ENCODE measurements at places on chromosomes 7 and 10.

- DNase-seq, result no peak
Observed at GRCh38 chr10:59523851-59524250, 161.5 kb upstream of the FAM13C start.

GRCh38 chr10:104109908-104110662 lies 11.9 kb upstream of the SFR1 start:
- no peak for DNase-seq

DNA sequence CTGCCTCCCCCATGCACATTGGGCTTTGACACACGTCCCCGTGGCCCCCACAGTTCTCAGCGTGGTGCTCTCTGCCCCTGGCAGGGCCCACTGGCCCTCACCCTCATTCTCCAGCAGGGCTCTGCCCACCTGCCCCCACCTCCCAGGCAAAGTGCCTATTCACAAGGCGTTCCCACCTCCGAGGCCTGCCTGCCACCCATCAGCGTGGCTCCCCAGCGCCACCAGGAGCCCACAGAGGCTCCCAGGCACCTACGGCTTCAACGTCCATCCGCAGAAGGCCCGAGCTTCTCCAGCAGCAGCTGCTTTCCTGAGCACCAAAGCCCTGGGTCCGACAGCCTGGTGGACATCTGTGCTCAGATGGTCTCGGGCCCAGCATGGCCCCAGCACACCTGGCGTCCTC lies 211.8 kb upstream of the PPP2R2D start:
- no peak for DNase-seq

GRCh38 chr10:18252086-18252485 lies 111.9 kb downstream of the CACNB2 start:
- no peak for DNase-seq

- DNase-seq, result no peak
Observed at GRCh38 chr7:35849158-35849831, 48.4 kb downstream of the SEPTIN7 start.

- no peak for DNase-seq
Observed at GRCh38 chr10:13705526-13706174, 118.9 kb downstream of the PRPF18 start.
